ENCODE measurements at places on chromosomes 1 and 21. TPM values are rescaled to one million over a fixed set of nuclear protein-coding genes. Genes with fewer than 3 reads are reported as not detected.

Gene ANKRD65
- total RNA-seq = 6.9 TPM

- no peaks in the 10 kb centered on the region for H3K27me3 ChIP-seq
- no peaks in the 10 kb centered on the region for H3K36me3 ChIP-seq
- no peak overlapping the region for H3K27ac ChIP-seq
- DNase-seq = no peak
Observed at GRCh38 chr1:110242731-110243130, 32.6 kb downstream of the KCNC4 start.

GRCh38 chr1:111198836-111199235 lies 1.6 kb downstream of the DENND2D start:
- no peaks in the 10 kb centered on the region for H3K36me3 ChIP-seq
- no peak overlapping the region for H3K27ac ChIP-seq
- DNase-seq = no peak
- H3K4me3 ChIP-seq = no peak overlapping the region
- H3K4me1 ChIP-seq = no peaks in the 10 kb centered on the region
- no peaks in the 10 kb centered on the region for H3K27me3 ChIP-seq

Gene NPPB
- total RNA-seq = not detected

DNA sequence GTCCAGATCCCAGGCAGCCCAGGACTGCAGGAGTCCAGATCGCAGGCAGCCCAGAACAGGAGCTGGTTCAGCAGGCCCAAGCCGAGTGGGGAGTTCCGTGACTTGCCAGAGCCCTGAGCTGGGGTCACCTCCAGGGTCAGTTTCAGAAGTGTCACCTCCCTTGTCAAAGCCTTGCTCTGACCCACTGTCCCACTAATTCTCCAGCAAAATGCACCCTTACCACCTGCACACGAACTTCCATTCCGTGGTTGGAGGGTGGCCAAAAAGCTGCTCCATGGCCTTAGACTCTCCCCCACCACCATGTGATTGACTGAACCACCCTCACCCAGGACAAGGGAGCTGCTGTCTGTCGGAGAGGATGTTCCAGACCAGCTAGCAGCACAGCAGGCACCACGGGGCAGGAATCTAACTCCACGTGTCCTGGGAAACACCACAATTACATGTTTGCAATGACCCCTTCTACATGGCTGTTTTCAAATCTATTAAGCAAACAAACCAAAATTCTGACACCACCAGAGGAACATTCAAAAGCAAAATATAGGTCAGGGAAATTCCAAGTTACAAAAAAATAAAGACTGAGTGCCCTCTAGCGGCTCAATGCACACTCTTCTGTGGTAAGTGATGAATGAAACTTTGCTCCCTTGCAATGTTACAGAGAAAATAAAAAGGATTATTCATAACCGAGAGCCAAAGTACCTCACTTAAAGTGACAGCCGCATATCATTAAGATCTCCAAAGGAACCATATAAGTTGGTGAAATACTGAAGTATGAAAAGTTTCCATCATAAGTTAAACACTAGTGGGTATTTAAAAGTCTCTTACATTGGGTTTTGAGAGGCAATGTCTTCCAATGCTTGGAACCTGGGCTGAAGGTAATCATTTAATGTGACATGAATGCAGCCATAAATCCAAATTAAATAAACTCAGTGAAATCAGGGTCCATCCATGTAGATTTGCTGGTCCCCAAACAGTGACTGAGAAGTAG lies 76.3 kb downstream of the NPHP4 start:
- H3K36me3 ChIP-seq = no peaks in the 10 kb centered on the region
- DNase-seq = no peak
- H3K27me3 ChIP-seq = no peaks in the 10 kb centered on the region
- H3K4me1 ChIP-seq = no peaks in the 10 kb centered on the region

DNA sequence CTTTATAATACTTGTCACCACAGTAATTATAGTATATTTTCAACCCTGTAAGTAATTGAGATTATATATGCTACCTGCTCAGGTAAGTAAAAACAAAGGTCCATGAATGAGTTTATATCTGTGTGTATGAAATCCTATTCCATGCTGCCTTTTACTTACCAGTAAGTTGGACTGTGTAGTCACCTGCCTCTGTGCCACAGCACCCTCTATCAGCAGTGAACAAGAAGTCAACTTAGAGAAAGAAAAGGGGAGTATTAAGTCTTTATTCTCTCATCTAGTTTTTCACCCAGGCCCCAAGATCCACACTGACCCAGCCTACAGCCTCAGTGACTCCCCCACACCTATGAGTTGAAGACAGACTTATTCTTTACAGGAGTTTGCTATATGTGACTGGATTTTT lies 36.9 kb upstream of the IFI16 start:
- H3K27me3 ChIP-seq = no peaks in the 10 kb centered on the region
- DNase-seq = no peak
- H3K36me3 ChIP-seq = no peaks in the 10 kb centered on the region
- H3K4me3 ChIP-seq = no peak overlapping the region

- H3K4me3 ChIP-seq = no peak overlapping the region
- no peak overlapping the region for H3K27ac ChIP-seq
- DNase-seq = no peak
- H3K27me3 ChIP-seq = no peaks in the 10 kb centered on the region
Observed at GRCh38 chr1:108570998-108571401, 11.1 kb downstream of the EEIG2 start.

Gene MROH7
- 13.1 TPM for total RNA-seq

- DNase-seq = no peak
- H3K27me3 ChIP-seq = peaks cover 3% of the 10 kb centered on the region
- H3K36me3 ChIP-seq = no peaks in the 10 kb centered on the region
- H3K4me1 ChIP-seq = no peaks in the 10 kb centered on the region
Observed at GRCh38 chr1:108080448-108080847, 115.5 kb upstream of the VAV3 start.

DNA sequence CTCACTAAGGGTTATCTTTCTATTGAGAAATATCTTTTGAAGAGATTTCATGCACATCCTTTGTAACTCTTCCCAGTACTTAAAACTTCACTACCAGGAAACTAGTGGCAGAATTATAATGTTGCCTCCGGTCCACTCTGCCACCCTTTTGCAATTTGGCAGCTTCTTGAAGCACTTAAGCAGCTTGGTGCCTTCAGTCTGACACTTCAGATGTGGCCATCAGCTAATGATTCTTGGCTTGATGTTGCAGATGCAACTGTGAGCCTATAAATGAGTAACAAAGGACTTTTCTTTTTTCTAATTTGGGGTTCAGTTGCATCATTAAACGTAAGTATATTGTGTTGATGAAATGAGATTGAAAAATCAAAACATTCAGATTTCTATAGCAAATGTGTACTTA lies 187.5 kb upstream of the C21orf91 start:
- no peaks in the 10 kb centered on the region for H3K4me1 ChIP-seq
- DNase-seq = no peak
- no peak overlapping the region for H3K27ac ChIP-seq
- H3K36me3 ChIP-seq = no peaks in the 10 kb centered on the region
- no peak overlapping the region for H3K4me3 ChIP-seq
- H3K27me3 ChIP-seq = no peaks in the 10 kb centered on the region

Gene C2CD4D
- total RNA-seq = not detected

GRCh38 chr1:217088521-217089284 lies 365.5 kb upstream of the ESRRG start:
- no peaks in the 10 kb centered on the region for H3K4me1 ChIP-seq
- no peak overlapping the region for H3K27ac ChIP-seq
- H3K27me3 ChIP-seq = no peaks in the 10 kb centered on the region

DNA sequence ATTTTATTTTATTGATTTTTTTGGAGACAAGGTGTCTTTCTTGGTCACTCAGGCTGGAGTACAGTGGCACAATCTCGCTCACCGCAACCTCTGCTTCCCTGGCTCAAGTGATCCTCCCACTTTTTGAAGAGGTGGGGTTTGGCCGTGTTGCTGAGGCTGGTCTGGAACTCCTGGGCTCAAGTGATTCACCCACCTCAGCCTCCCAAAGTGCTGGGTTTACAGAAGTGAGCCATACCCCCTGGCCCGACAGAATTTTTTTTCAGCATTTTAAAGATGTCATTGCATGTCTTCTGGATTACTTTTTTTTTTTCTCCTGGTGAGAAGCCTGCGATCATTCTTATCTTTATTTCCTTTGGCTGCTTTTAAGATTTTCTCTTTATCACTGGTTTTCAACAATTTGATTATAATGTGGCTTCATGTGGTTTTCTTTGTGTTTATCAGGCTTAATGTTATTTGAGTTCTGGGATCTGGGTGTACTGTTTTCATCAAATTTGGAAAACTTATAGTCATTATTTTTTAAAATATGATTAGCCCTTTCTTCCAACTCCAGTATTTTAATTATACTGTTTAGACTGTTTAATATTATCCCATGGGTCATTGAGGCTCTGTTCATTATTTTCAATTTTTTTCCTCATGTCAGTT lies 23.1 kb upstream of the PTBP2 start:
- no peaks in the 10 kb centered on the region for H3K27me3 ChIP-seq
- no peak overlapping the region for H3K4me3 ChIP-seq
- no peaks in the 10 kb centered on the region for H3K4me1 ChIP-seq
- no peaks in the 10 kb centered on the region for H3K36me3 ChIP-seq
- no peak overlapping the region for H3K27ac ChIP-seq
- no peak for DNase-seq

- peak overlapping the region; percentile 93 for H3K4me3 ChIP-seq
- peak overlapping the region; percentile 65 for H3K27ac ChIP-seq
- H3K36me3 ChIP-seq = no peaks in the 10 kb centered on the region
- H3K4me1 ChIP-seq = peaks cover 7% of the 10 kb centered on the region
- no peaks in the 10 kb centered on the region for H3K27me3 ChIP-seq
Observed at GRCh38 chr1:171742577-171742922, 685 bp upstream of the VAMP4 start.

- no peaks in the 10 kb centered on the region for H3K27me3 ChIP-seq
- no peak for DNase-seq
- H3K4me3 ChIP-seq = no peak overlapping the region
- no peaks in the 10 kb centered on the region for H3K4me1 ChIP-seq
- H3K27ac ChIP-seq = no peak overlapping the region
Observed at GRCh38 chr1:198878566-198878965, 239.7 kb downstream of the PTPRC start.

DNA sequence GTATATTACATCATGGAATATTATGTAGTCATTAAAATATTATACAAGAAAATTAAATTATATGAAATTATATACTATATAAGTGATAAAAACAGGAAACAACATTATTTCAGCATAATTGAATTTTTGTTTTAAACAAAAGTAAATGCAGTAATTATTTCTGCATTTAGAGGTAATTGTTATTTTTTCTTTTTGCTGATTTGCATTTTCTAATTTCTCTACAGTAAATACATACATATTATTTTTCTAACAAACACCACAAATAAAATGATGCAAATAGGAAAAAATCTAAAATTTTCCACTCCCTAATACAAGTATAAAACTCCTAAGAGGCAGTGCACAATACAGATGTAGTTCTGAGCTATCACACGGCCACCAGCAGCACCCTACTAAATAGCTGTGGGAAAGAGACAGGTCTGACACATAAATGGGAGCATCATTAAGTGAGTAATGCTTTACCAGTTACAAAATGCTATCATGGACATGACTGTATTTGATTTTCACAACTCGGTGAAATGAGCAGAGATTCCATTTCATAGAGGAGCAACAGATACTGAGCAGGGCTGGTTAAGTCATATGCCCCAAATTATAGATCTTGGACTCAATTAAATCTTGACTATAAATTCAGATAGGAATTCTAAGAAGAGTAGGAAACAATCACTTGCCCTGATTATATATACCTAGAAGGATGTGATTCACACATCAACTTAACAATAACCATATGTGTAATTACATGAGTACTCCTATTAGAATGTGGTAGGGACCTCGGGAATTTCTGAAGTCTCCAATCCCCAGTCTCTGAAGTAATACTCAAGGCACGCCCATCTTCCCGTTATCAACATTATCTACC lies 49.0 kb downstream of the NRIP1 start:
- no peaks in the 10 kb centered on the region for H3K4me1 ChIP-seq
- no peaks in the 10 kb centered on the region for H3K27me3 ChIP-seq
- no peaks in the 10 kb centered on the region for H3K36me3 ChIP-seq
- DNase-seq = no peak
- no peak overlapping the region for H3K27ac ChIP-seq
- no peak overlapping the region for H3K4me3 ChIP-seq

DNA sequence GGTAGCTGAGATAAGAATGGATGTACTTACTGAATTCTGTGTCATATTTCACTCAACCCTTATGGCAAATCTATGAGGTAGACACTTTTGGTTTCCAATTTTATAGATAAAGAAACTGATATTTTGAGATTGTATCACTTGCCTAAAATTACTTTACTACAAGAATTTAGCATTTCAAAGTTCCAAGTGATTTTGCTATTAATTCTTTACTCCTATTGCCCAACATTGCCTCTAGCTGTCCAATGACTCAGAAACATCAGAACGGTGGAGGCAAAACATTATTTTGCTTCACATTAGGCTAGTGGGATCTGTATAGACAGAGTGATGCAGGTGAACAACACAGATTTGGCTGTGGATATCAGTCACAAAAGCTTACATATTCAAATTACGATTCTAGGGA lies 747.2 kb upstream of the NEGR1 start:
- H3K4me3 ChIP-seq = no peak overlapping the region
- no peaks in the 10 kb centered on the region for H3K27me3 ChIP-seq
- H3K4me1 ChIP-seq = no peaks in the 10 kb centered on the region
- H3K27ac ChIP-seq = no peak overlapping the region
- DNase-seq = no peak

DNA sequence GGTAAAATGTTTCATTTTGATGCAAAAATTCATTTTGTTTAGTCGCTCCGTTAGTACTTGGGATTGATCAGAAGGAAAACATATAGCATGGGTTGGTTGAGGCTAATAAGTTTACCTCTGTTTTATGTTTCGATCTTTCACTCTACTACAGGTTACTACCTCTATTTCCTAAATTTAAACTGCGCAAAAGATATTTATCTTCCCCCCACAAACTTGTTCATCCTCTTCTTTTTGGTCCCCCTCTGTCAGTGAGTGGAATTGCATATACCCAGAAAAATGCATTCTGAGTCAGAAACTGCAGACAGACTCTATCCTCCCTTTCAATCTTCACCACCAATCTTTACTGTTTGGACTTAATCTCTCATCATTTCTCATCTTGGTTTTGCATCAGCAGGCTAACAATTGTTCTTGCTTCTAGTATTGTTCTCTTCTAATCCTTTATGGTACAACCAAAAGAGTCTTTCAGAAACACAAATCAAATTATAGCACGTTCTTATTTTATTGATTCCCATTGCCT lies 316.0 kb upstream of the ADGRL4 start:
- DNase-seq = no peak
- no peaks in the 10 kb centered on the region for H3K27me3 ChIP-seq
- no peaks in the 10 kb centered on the region for H3K4me1 ChIP-seq
- no peak overlapping the region for H3K27ac ChIP-seq
- no peak overlapping the region for H3K4me3 ChIP-seq
